ENCODE measurements at places on chromosomes 12 and 14. TPM values are rescaled to one million over a fixed set of nuclear protein-coding genes. Genes with fewer than 3 reads are reported as not detected.

- no peak overlapping the region for H3K4me3 ChIP-seq
- no peaks in the 10 kb centered on the region for H3K36me3 ChIP-seq
- peak overlapping the region; percentile 5 for H3K27ac ChIP-seq
- DNase-seq: no peak
- no peaks in the 10 kb centered on the region for H3K4me1 ChIP-seq
- no peaks in the 10 kb centered on the region for H3K27me3 ChIP-seq
These were observed 131.6 kb downstream of the SAMD4A start for GRCh38 chr14:54698501-54698900.

OR8S1 gene
- not detected for total RNA-seq

DNA sequence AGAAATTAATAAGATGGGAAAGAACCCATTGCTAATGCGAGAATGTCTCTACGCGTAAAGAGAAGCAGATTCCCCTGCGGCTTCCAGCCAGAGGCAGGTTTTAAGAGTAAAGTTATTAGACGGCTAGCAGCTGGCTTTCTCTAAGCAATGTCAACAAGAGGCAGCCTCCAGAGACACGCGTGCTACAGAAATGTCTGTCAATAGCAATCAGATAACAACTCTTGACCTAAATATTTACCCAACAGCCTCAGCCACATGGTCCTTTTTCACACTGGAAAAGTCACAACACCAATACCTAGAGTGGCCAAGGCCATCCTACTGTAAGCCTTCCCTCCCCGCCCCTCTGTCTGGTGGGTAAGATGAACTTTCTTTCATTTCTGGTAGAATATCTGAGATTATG lies 146.0 kb upstream of the SFSWAP start:
- no peaks in the 10 kb centered on the region for H3K27me3 ChIP-seq
- DNase-seq: no peak
- no peak overlapping the region for H3K27ac ChIP-seq
- no peaks in the 10 kb centered on the region for H3K36me3 ChIP-seq
- no peak overlapping the region for H3K4me3 ChIP-seq

DNA sequence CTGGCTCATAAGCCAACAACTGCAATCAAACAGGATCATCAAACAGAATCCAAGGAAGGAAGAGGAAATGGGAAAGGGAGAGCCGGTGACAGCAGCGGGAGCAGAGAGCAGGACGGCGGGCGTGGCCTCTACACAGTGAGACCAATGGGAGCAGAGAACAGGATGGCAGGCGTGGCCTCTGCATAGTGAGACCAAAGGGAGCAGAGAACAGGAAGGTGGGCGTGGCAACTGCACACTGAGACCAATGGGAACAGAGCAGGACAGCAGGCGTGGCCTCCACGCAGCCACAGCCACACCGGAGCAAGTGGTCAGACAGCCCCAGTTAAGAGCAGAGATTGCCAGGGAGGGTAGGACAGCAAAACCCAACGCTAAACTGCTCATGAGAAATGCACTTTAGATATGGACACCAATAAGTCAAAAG lies 16.4 kb downstream of the LRCOL1 start:
- DNase-seq: peak; percentile 80
- H3K4me3 ChIP-seq: no peak overlapping the region
- H3K36me3 ChIP-seq: no peaks in the 10 kb centered on the region
- H3K27me3 ChIP-seq: no peaks in the 10 kb centered on the region
- H3K4me1 ChIP-seq: no peaks in the 10 kb centered on the region

TAS2R8 gene
- not detected for total RNA-seq

DNA sequence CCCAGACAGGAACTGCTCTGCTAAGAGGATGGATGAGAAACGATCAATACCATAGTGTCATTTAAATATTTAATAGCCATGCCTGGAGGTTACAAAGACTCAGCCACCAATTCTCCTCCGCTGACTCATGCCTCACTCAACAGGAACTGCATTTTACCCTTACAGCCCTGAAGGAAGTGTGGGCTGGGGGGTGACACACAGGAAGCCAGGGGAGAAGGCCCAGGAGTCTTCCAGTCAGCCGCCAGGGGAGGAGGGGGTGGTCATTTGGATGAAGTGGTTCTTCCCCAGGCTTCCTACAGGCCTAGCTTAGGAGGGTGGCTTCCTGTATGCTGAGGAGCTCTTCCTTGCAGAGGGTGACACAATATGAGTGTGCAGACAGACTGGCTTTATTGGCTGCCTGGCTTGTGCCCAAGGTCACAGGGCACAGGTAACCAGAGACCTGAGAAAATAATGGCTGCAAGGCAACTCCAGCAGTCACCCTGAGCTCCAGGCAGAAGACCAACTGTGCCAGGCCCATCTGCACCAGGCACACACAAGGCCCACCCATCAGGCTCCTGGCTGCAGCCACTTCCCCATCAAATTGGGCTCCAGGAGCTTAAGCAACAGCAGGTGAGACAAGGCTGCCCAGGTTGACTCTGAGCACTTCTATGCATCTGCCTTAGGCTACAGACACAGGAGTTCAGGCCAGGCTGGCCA lies 30.6 kb upstream of the RPLP0 start:
- no peaks in the 10 kb centered on the region for H3K36me3 ChIP-seq
- no peak overlapping the region for H3K4me3 ChIP-seq
- H3K4me1 ChIP-seq: peaks cover 74% of the 10 kb centered on the region
- no peaks in the 10 kb centered on the region for H3K27me3 ChIP-seq
- H3K27ac ChIP-seq: peak overlapping the region; percentile 82

DNA sequence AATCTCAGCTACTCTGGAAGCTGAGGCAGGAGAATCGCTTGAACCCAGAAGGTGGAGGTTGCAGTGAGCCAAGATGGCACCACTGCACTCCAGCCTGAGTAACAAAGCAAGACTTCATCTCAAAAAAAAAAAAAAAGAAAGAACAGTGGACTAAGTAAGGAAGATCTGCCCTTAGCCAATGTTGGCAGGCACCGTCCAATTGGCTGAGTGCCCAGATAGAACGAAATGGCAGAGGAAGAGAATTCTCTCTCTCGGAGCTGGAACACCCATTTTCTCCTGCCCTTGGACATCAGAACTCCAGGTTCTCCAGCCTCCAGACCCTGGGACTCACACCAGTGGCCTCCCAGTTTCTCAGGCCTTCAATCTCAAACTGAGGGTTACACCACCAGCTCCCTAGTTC lies 49.9 kb downstream of the ESR2 start:
- H3K36me3 ChIP-seq: no peaks in the 10 kb centered on the region
- no peaks in the 10 kb centered on the region for H3K27me3 ChIP-seq
- no peak overlapping the region for H3K4me3 ChIP-seq
- H3K27ac ChIP-seq: no peak overlapping the region

ZNF84 gene
- total RNA-seq: 10.2 TPM

DNA sequence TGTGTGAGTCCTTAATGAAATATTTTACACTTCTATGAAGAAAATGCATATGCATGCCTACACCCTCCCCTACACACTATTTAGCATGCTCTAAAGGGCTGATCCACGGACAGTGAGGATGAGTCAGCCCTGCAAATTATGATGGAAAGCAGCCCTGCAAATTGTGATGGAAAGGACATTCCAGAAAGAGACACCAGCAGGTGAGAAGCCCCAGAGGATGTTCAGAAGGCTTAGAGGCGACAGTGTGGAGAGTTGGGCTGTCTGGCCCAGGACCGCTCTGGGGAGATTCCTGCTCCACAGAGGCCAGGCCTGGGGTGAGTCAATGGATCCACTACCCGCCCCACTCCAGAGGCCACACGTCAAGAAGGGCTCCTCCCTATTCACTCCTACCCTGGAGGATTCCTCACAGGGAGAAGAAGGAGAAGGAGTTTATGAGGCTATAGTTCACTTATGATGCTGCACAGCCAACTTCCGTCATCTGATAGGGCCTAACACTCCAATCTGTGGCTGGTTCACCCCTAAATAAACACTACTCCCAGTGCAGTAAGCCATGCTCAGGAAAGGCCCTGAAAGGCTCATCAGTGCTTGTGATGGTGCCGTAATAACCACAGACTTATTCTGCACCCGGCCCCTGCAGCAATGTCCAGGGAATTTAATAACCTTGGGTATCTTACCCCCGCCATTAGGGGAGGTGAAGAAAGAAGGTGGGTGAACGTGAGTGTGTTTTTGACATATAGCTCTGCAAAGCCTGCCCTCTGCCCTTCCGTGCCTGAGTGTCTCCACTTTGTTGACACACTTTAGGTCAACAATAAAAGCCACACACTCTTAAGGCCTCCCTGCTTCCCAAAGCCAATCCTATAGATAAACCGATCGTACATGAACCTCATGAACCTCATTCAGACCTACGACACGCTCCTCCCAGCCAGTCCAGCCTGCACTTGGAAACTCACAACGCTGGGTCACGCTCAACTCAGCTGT lies 46.4 kb downstream of the CLMN start:
- DNase-seq: no peak
- no peaks in the 10 kb centered on the region for H3K36me3 ChIP-seq
- no peak overlapping the region for H3K4me3 ChIP-seq
- no peak overlapping the region for H3K27ac ChIP-seq
- no peaks in the 10 kb centered on the region for H3K4me1 ChIP-seq

RBM19 gene
- 17.2 TPM for total RNA-seq

GRCh38 chr12:51275088-51275487 lies 4.9 kb upstream of the SMAGP start:
- H3K27ac ChIP-seq: no peak overlapping the region
- H3K27me3 ChIP-seq: no peaks in the 10 kb centered on the region
- no peak for DNase-seq
- no peaks in the 10 kb centered on the region for H3K4me1 ChIP-seq
- no peaks in the 10 kb centered on the region for H3K36me3 ChIP-seq

DNA sequence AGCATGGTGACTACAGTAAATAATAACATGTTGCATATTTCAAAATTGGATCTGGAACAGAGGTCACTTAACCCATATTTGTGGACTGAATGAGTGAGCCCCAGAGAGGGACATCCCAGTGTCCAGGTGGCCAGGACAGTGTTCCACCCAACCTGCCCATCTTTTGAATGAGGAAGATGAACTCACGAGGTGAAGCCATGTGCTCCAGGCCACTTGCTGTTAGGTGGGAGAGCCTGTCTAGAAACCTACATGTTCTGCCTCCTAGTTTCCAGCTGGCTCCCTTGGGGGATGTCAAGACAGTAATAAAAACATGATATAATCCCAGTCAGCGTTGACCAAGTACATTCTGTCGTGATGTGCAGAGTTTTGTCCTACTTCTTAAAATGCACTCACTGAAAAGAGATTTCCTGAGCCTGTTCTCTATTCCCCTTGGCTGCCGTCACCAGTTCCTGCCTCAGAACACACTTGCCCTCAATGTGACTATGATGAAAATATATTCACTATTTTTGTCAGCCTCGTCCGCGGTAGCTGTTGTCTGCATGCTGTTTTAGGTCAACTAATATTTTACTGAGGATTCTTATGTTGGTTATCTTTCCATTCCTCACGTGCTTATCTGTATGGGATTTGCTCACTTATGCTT lies 25.7 kb downstream of the TSPAN9 start:
- no peaks in the 10 kb centered on the region for H3K27me3 ChIP-seq
- H3K4me1 ChIP-seq: no peaks in the 10 kb centered on the region
- no peak for DNase-seq

STAB2 gene
- 14.7 TPM for total RNA-seq

FSCB gene
- total RNA-seq: not detected

DNA sequence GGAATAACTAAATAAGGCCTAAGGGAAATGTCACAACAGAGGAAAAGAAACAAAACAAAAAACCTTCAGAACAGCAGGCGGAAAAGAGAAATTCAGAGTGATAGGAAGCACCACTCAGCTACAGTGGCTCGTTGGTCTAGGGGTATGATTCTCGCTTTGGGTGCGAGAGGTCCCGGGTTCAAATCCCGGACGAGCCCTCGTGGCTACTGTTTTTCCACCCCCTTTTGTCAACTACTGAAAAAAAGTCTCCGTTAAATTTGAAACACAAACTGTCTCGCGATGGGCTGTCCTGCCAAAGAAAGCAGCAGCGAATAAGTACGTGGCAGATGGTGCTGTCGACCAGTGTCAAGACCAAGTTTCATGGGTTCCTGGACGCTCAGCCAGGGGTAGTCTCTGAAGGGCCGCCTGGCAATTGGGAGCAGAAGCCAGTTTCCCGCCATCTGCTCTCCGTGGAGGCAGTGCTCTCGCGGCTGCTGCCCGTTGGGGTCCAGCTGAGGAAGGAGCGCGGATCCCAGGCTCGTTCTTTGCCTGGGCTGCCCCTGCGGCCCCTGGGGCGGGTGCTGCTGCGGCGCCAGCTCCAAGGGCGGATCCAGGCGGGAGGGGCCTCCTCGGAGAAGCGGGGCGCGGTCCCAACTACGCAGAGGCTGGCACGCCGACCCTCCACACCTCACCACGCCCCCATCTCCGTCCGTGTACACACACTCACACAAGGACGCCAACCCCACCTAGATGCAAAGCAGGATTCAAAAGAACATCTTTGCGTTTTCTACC lies at the start of gene RNASE4:
RNASE4 (plus strand) TSS at position 670 of the 771 bp plus-strand sequence. CDS start 14,812 bp downstream, outside the sequence.
- peaks cover 3% of the 10 kb centered on the region for H3K4me1 ChIP-seq
- H3K27me3 ChIP-seq: no peaks in the 10 kb centered on the region
- no peaks in the 10 kb centered on the region for H3K36me3 ChIP-seq
- H3K27ac ChIP-seq: peak within 1 kb of the TSS; percentile 100
- peak within 1 kb of the TSS; percentile 80 for H3K4me3 ChIP-seq

SSPN gene
- total RNA-seq: 0.80 TPM

PLD4 gene
- not detected for total RNA-seq

- H3K4me3 ChIP-seq: no peak overlapping the region
- H3K4me1 ChIP-seq: no peaks in the 10 kb centered on the region
- H3K27ac ChIP-seq: no peak overlapping the region
- no peaks in the 10 kb centered on the region for H3K27me3 ChIP-seq
- DNase-seq: no peak
These were observed 4.1 kb upstream of the PRIMA1 start for GRCh38 chr14:93792391-93792790.

- no peak overlapping the region for H3K4me3 ChIP-seq
- H3K36me3 ChIP-seq: no peaks in the 10 kb centered on the region
- no peaks in the 10 kb centered on the region for H3K4me1 ChIP-seq
- no peak for DNase-seq
These were observed 22.8 kb downstream of the CPM start for GRCh38 chr12:68910128-68910527.

All from right lobe of liver (tissue), 6 donors.